ENCODE measurements at places on chromosomes 4 and X. TPM values are rescaled to one million over a fixed set of nuclear protein-coding genes. Genes with fewer than 3 reads are reported as not detected.

CEP135 gene
- total RNA-seq = 6.8 TPM

HSFX4 gene
- not detected for total RNA-seq

NUP62CL gene
- not detected for total RNA-seq

MAP9 gene
- total RNA-seq = 13.4 TPM

GATA1 gene
- 0.42 TPM for total RNA-seq

GPM6B gene
- 4.1 TPM for total RNA-seq

GASK1B gene
- total RNA-seq = 51.6 TPM

PLXNB3 gene
- total RNA-seq = 16.8 TPM

EVC gene
- 31.7 TPM for total RNA-seq

SORCS2 gene
- total RNA-seq = 11.9 TPM

GAGE13 gene
- not detected for total RNA-seq

TBX22 gene
- total RNA-seq = not detected

GABRG1 gene
- not detected for total RNA-seq

KDR gene
- 14.5 TPM for total RNA-seq

BMPR1B gene
- total RNA-seq = 13.9 TPM

Data from posterior vena cava (tissue), 2 donors.